Stimulated activated CD4-positive, alpha-beta T cell treated with anti-CD3 and anti-CD28 coated beads, TNF-alpha, amount 100 ng/mL, for 1 hour (primary cell): ENCODE measurements at places on chromosomes 2 and 18.

GRCh38 chr2:193539188-193539587 is 1344.5 kb upstream of the TMEFF2 start:
- no peak for DNase-seq

- no peak for DNase-seq
Measured at GRCh38 chr2:191756761-191757160, 78.8 kb downstream of the NABP1 start.

- no peak for DNase-seq
Measured at GRCh38 chr2:55232863-55233657, 572 bp downstream of the RPS27A start.

- no peak for DNase-seq
Measured at GRCh38 chr2:15259356-15259756, 301.8 kb downstream of the NBAS start.

GRCh38 chr18:72107647-72108383 is 436.3 kb downstream of the CBLN2 start:
- no peak for DNase-seq

DNA sequence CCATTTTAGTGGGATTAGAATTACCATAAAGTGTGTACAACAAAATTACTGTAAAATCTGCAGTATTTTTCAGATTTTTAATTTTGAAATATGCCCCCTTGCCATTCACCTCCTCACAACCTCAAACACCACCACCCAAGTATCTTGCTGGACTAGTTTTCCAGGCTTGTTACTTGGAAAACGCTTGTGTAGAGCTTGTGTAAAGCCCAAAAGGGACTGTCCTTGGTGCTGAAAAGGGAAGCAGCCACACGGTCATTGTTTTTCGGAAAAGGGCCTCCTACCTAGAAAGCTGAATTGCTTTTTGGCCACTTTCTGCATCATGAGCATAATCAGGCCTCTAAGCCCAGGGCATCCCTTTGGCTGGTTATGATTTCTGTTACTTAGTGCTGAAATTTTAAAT is 563.4 kb downstream of the LRRTM4 start:
- no peak for DNase-seq

DNA sequence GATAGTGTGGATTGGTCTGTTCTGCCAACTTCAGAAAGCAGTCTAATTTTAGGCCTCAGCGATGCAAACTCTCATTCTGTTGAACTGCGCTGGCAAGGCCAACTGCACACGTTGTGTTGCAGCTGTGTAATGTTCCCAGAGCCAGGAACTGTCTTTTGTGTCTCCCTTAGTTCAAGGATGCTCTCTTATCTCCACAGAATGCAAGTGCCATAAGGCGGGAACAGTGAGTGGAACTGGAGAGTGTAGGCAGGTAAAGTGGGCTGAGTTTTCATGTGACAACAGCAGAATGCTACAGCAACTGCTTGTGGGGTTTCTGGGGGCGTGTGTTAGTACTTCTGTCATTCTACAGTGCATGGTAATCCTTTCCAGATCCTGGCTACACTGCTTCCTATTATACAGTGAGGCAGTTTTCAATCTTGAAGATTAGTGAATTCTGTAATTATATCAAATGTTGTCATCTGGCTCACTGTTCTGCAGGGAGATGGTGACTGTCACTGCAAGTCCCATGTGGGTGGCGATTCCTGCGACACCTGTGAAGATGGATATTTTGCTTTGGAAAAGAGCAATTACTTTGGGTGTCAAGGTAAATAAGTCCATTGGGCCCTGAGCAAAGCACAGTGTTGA is 125.8 kb downstream of the LAMA3 start:
- no peak for DNase-seq

DNA sequence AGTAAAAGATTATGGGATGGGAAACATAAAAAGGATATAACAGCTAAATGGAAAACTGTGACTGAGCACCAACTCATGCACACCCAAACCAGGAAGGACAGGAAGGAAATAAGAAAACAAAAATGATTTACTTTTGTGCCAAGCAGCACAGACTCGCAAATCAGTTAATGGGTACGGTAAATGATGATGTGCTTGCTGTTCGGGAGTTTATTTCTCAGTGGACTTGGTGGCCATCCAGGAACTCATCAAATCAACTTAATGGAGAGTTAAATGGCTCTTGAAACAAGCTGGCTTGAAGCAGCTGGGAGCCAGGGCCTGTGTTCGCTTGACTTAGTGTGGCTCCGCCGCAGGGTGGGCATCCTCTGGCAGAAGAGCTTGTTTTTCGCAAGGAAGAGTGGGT is 36.2 kb downstream of the MTCL1 start:
- no peak for DNase-seq

DNA sequence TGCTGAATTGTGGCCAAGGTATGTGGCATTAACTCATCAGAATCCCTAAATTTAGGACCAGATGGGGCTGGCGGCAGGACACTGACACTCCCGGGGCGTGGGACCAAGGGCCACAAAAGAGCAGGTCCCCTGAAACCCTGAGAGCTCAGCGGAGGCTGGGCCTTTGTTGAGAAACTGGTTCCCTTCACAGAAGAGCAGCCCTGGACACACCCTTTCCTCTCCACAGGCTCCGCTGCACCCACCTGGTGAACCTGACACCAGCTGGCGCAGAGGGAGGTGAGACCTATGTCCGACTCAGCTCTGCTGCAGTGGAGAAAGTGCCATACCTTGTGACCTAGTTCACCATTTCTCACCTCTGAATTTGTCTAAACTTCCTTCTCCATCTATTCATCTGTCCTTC is 119.5 kb downstream of the RTP5 start:
- DNase-seq, result no peak

DNA sequence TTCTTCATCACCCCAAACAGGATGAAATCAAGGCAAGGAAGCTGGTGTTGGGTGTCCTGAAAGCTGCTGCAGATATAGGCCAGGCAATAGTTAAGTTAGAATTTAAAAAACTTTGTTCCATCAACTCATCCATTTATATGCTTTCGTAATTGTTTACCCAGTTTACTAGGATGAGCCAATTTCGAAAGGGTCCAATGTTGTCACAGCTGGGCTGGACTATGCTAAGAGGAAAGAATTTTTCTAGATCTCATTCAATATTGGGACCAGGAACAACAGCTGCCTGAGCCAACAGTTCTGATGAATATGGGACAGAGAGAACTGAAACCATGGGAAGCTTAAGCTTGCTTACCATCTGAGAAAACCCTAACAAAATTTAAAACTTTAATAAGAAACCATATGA is 21.6 kb upstream of the SP3 start:
- DNase-seq, result no peak

- DNase-seq, result no peak
Measured at GRCh38 chr2:47062681-47063537, 92.2 kb downstream of the STPG4 start.

DNA sequence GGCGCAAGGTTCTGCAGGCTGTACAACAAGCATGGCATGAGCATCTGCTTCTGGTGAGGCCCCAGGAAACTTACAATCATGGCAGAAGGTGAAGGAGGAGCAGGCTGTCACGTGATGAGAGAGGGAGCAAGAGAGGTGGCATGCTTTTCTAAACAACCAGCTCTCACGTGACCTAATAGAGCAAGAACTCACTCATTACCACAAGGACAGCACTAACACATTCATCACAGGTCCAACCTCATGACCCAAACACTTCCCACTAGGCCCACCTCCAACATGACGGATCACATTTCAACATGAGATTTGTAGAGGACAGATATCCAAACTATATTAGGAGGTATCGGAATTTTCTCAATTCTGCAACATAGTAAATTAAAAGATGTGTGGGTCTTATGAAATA is 108.8 kb upstream of the DLX2 start:
- DNase-seq, result no peak

DNA sequence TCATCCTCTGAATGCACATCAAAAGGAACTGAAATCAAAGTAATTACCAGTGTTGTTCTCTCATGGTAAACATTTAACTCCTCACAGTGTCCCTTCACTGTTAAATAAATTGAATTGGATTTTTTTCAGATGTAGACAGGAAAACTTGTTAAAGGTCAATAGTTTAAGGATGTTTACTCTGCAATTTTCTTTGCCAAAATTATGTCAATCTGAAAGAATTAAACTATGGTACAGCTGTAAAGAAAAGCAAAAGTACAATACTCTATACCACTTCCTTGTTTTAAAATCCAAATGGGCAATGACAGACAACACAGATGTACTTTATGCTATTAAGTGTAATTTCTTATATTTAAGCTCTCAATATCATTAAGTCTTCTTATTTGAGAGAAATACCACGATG is 153.2 kb downstream of the WDPCP start:
- no peak for DNase-seq

DNA sequence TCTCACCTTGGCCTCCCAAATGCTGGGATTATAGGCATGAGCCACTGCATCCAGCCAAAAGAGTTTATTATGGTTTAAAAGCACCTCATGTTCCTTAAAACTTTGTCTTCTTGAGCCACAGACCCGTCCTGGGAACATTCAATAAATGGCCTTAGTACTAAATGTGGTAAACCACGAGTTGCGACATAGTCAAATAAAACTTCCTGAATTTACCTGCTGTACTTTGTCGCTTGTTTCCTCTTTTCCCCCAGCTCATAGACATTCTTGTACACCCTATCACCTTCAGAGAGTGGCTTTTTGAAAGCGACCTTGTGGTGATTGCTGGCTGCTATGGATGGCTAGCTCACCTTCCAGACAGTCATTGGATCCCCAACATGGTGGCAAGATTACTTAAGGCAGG is 310.4 kb downstream of the LRRTM1 start:
- no peak for DNase-seq

DNA sequence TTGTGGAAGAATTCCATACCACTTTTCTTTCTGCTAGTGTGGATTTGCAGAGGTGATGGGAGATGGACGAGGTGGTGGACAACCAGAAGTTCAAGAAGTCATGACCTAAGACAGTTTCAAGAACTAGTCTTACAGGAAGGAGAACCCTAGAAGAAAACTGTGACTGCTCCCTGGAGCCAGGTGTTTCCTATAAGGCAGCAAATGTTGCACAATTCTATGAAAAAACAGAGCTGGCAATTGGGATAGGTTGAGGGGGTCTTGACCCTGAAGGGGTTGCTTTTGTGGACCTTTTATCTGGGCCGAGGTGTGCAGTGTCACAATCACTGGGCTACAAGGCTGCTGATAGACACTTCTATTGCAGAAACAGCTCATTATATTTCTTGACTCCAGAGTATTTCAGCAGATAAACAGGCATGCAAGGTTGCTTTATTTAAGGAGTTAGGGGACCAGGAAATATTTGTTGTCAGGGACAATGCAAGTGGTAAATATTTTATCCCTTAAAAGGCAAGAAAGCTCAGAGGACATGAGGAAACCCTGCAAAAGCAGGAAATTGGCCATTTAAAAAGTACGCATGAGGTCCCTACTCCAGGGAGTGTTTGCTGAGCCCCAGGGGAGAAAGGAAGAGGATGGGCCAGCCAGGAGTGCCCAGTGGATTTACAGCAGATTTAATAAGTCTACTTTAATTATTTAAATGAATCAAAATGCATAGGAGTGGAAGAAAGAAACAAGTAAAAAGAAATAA is 22.9 kb downstream of the APCDD1 start:
- no peak for DNase-seq

GRCh38 chr18:68837665-68838451 is 40.0 kb downstream of the CCDC102B start:
- no peak for DNase-seq

DNA sequence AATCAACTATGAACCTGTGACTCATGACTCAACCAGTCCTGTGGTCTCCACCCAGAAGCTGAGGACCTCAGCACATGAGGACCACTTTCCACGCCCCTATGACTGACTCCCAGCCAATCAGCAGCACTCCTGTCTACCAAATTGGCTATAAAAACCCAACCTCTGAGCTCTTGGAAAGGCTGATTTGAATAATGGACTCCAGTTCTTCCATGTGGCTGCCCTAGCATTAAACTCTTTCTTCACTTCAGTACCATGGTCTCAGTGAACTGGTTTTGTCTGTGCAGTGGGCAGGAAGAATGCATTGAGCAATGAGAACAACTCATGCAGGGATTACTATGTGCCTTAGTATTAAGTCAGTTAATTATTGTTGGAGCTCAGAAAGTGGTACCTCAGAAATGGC is 78.3 kb downstream of the CMPK2 start:
- DNase-seq, result no peak

GRCh38 chr2:111071600-111072171 is 49.0 kb upstream of the BCL2L11 start:
- DNase-seq, result no peak

DNA sequence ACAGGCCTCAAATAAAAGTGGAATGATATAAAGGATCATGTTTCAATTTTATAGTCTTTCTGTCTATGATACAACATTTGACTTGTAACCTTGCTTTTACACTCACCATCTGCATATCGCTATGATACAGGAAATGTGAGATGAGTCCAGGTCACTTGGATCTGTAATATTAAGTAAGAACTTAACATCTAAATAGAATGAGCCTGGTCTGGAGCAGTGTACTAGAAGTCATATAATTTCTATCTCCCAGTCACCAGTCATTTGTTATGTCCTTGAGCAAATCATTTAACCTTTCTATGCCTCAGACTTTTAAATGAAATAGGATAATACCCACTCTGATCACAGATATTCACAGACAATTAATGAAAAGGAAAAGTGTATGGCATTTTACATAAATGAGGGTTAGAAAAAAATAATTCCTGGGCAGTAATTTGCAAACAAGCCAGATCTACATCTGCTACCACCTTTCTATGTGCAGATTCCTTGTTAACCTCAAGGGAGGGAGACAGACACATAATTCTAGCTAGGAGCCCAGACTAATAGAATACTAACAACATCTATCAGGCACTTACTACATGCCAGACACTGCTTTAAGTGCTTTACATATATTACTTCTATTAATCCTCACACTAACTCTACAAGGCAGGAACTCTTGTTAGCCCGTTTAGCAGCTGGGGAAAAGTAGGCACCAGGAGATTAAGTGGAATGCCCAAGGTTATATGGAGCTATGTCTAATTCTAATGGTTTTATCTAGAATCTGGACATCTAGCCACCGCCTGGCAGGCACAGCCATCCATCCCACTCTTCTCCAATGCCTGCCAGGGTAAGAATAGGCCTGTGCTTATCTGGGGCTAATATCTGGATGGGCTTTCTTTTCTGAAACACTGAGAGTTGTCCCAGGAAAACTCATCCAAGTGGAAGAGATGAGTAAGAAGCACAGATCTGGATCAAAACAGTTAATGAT is 313.6 kb upstream of the CDH20 start:
- DNase-seq, result no peak
